A549 treated with GW870086 at 1 μM for 4 hours (cell line): ENCODE measurements at places on chromosomes 5 and 9. TPM values are rescaled to one million over a fixed set of nuclear protein-coding genes. Genes with fewer than 3 reads are reported as not detected.

ADAMTS19 gene
- total RNA-seq = not detected in 5 replicates

GABRB2 gene
- not detected in 5 replicates for total RNA-seq

TLR4 gene
- total RNA-seq = 0.08 to 0.16 TPM (median 0.10 TPM) in 5 replicates

CD74 gene
- 0.12 TPM in 1 of 5 replicates, not detected in the others for total RNA-seq

BTF3 gene
- total RNA-seq = 1,066 to 1,173 TPM (median 1,102 TPM) in 5 replicates
